NCI-H1105 treated with DMSO at 0.1 percent for 48 hours (cell line): ENCODE measurements at places on chromosomes 2 and 18.
A peak's percentile ranks its signal among the peaks of the same experiment; 100 is the strongest.

DNA sequence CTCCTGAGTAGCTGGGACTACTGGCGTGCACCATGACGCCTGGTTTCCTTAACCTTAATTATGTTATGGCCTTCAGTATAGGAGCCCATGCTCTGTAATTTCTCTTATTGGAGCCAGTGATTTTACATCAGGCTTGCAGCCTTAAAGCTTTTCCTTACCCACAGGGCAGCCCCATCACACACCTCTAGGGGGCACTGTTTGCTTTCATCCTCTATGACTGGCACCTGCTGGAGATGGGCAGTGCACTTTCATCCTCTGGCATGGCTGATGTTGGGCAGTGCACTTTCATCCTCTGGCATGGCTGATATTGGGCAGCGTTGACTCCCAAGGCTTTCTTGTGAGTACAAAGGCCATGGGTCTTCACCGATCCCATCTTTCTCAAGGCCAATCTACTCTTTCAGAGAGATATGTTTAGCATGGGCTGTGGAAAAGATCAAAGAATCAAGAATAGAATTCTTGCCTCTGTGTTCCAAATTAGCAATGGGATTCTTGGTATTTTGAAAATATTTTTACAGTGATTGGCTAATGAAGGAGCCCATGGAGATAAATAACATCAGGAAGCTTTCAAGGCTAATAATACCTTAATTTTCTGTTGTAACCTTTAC is 80.7 kb upstream of the MEX3C start:
- peak; percentile 47 for DNase-seq

- DNase-seq: no peak
These were observed 1.2 kb upstream of the CYP20A1 start for GRCh38 chr2:203237346-203238238.

DNA sequence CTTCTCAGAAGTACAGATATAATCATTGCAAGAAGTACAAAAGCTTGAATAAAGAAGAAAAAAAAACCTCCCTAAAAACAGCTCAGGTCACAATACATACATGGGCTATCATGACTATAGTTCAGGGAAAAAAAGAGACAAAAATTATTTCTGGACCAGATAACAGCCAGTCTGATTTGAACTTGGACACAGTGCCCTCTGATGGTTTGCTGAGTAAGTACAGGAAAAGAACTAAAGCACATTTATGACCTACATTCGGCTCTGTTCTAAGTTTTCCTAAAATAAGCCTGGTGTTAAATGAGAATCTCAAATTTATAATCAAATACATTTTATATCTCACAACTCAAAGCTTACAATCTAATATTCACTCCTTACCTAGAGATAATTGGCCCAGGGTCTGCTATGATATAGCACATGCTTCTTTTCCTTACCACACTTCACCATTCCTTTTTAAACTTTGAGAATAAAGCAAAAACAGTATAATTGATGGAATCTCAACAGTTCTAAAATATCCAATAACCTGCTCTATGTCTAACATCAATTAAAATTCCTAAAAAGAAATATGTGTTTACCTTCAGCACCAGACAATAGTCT is 81.1 kb downstream of the RAPH1 start:
- DNase-seq: peak; percentile 59

GRCh38 chr2:55961318-55961911 is 37.8 kb upstream of the EFEMP1 start:
- peak; percentile 45 for DNase-seq

- DNase-seq: no peak
These were observed 32.9 kb downstream of the EHD3 start for GRCh38 chr2:31266804-31267203.
